ENCODE measurements at places on chromosomes 7 and 10.

- no peak for DNase-seq
These were observed 11.5 kb upstream of the UNCX start for GRCh38 chr7:1220977-1221745.

DNA sequence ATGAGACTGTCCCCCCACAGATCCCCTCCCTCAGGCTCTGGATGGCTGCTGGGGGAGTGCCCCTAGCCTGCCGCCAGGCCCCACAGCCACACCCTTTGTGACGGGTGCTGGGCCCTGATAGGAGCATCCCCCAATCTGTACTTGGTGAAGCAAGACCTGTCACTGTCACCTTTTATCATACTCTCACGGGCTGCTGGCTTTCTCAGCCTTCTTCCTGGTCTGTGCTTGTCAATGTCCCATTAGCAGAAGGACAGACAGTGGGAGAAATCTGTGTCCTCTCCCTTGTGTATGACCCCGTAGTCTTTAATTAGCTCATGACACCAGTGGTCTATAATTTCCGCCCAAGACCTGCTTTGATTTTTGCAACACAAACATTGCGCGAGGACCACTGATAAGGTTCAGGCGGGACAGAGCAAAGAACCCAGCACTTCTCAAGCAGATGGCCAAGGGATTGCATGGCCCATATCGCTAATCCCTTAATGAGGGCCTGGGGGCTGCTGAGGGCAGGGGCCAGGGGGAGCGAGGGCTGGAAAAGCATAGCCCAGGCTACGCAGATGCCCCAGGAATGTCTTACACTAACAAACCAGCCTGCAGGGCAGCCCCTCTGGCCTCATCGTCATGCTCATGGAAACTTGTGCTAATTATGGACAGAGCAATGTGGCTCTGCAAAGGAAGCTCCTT, 127.8 kb downstream of the PTPN20 start:
- no peak for DNase-seq

DNA sequence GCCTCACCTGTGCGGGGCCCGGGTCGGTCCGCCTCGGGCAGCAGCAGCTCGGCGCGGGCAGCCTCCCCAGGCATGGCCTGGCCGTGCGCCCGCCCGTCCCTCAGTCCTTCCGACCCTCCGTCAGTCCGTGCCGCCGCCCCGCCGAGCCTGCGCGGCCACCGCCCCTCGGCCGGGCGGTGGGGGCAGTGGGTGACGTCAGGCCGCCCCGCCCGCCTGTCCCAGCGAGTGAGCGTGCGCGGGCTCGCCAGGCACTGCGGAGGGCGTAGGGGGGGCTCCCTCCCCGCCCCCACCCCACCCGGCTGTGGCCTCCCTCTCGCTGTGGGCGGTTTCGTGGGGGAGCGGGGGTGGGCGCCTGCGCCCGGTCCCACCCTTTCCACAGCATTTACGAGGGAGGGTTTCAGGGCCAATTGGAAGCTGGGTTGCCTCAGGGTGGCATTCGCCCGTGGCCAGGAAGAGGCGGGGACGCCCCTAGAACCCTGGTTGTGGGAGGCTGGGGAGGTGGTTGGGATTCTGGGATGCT, at the start of gene NACAD:
Gene NACAD (minus strand): TSS at position 149 of the 520 bp plus-strand sequence. CDS start 75 bp downstream, at position 74.
- peak; percentile 96 for DNase-seq

- no peak for DNase-seq
These were observed 13.1 kb upstream of the SLC35B4 start for GRCh38 chr7:134329614-134330346.

DNA sequence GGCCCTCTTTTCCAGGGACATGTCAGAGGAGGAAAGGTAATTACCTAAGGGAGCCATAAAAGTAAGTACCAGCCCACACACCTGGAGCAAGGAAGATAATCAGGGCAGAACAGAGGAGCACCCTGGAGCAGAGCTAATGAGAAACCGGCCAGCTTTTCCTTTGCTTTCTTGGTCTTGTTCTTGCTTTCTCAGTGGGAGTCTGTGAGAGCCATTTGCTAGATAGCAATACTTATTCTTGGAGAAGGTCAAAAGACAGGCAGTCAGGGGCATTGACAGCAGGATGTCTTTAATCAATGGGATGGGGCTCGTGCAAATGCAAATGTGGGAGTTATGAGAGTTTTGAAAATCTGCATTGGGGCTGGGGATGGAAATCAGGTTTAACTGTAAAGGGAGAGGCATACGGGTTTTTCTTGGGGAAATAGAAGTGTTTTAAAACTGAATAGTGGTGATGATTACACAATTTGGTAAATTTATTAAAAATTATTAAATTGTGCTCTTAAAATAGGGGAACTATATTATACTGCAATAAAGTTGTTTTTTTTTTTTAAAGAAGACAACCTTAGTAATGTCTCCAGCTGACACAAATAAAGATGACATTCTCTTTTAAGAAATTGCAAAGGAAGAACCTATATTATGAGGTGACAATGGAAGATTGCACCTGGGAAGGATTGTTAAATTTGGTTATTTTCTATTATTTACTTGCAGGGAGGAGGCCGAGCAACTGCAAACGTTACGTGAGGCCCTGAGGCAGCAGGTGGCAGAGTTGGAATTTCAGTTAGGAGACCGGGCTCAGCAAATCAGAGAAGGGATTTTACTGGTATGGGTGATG, 35.6 kb upstream of the PPP1R17 start:
- no peak for DNase-seq

DNA sequence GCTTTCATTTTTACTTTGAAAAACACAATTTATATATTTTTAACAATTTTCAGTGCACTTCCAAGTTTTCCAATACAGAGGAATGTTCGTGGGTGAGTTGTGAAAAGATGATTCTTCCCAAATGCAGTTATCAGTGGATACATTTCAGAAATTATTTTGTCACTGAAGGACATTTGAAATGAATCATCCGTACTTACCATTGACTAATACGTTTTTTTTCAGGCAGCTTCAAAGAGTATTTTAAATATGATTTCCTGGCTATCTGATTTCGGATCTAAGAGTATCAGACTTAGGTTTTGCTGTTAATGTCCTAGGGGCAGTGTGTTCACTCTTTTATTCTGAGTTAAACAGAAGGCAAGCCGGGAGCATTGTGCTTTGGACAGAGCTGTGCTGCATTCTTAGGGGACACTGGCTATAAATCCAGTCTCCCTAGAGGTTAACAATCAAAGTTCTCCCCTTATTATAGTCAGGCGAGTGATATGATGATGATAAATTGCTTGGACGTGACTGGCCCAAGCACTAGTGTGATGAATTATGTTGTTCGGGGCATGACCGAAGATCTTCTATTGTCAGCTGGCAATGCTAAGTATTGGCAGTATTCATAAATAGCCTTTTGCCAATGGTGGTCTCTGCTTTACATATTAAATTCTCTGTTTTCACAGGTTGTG, 4.5 kb downstream of the PTER start:
- no peak for DNase-seq

- no peak for DNase-seq
These were observed 161.3 kb upstream of the NPVF start for GRCh38 chr7:25389489-25390106.

GRCh38 chr7:75715864-75716263, 22.9 kb downstream of the HIP1 start:
- DNase-seq: no peak

GRCh38 chr10:126902157-126902556, 3.1 kb upstream of the DOCK1 start:
- DNase-seq: no peak

GRCh38 chr7:56181010-56181409, 64.8 kb upstream of the NUPR2 start:
- DNase-seq: no peak

DNA sequence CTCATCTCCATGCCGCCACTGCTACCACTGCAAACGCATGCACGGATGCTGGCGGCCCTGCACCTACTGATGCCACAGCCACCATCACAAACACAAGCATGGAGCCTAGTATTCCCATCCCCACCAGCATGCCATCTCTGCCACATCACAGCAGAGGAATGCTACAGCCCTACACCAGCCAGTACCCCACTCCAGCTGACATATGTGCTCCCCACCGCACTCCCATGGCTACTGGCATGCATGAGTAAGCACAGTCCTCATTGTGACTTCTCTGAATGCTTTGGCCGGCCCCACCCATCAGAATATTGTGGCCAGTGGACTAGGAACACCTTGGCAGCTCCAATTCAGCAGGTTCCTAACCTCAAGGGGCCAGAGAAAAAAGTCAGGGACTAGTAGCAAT, 705.5 kb downstream of the POM121L12 start:
- no peak for DNase-seq

GRCh38 chr10:133438711-133439273, 14.4 kb upstream of the SPRN start:
- no peak for DNase-seq

DNA sequence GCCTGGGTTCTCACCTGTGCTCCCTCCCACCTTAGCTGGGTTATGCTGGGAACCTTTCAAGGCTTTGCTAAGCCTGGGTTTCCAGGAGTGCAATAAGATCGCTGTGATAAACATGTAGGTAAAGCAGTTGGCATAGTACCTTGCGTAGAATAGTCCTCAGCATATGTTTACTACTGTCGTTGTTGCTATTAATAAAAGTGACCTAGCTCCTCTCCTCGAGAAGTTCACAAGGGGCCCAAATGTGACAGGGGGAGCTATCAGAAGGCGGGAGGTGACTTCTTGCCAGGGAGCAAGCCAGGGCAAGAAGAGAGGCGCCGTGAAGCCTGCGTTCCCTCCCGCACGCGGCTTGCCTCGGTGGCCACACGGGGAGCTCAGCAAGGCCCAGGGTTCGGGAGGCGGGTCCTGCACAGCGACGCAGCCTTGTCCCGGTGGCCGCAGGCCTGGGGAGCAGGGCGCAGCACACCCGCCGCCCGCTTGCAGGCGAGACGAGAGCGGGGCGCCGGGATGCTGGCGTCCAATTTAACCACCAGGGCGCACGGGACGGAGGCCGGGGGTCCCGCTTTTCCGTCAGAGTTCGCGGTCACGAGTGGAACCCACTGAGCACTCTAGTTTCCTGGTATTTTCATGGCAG, 106.2 kb downstream of the SNX10 start:
- DNase-seq: no peak

GRCh38 chr10:33067917-33068316, 109.9 kb upstream of the ITGB1 start:
- DNase-seq: no peak

DNA sequence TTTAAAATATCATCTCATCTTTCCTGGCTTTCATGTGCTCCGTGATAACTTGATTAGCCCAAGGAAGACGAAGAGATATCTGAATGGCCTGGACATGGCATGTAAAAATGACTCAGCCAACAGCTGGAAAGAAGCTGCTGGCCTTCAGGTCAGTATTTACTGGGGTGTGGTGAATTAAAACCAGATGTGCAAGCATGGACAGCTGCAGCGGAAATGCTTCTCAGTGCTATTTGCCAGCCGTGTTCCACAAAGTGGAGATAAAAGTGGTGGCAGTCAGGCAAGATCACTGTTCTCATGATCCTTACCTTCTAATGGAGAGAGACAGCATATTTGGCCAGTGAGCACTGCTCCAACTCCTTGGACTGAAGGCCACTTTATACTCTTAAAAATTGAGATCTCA, 203.1 kb upstream of the VSTM2A start:
- no peak for DNase-seq

DNA sequence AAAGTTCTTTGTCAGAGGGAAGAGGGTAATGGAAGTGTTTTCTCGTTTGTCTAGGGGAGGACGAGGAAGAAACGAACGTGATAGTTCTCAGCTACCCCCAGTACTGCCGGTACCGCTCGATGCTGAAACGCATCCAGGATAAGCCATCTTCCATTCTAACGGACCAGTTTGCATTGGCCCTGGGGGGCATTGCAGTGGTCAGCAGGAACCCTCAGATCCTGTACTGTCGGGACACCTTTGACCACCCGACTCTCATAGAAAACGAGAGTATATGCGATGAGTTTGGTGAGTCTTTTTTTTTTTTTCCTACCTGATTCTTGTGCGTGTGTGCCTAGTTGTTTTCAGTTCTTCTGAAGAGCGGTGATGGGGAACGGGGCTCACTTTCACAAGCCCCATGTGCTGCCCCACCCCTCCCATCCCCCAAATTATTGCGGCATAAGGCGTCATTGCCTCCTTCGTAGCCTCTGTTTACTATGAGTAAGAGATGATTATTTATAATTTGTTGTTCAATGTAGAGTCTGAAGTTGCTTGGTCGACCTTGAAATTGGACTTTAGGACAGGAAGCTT, 98.6 kb downstream of the ARID5B start:
- no peak for DNase-seq

DNA sequence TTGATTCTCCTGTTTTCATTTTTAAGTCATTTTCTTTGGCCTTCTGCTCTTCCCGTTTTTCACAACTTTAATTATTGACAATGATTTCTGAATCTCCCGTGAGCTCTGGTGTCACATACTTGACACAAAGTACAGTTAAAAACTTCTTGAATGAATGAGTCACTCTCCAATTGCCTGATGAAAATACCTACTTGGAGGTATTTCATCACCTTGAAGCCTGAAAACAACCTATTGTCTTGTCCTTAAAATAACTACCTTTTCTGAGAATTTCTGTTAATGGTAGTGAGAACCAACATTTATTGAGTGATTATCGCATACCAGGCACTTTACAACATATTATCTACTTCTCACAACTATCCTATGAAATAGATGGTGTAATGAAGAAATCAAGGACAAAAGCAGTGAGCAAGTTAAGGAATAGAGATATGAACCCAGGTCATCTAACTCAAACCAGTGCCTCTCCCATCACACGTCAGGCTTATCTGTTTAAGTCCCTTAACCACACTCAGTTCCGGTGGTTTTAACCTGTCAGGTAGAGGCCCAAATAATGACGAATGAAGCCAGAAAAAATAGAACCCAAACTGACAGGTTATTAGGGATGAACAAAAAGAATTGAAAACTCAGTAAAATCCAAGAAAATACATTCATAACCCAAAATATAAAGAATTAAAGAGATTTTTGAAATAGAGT, 11.6 kb downstream of the BET1 start:
- DNase-seq: no peak

DNA sequence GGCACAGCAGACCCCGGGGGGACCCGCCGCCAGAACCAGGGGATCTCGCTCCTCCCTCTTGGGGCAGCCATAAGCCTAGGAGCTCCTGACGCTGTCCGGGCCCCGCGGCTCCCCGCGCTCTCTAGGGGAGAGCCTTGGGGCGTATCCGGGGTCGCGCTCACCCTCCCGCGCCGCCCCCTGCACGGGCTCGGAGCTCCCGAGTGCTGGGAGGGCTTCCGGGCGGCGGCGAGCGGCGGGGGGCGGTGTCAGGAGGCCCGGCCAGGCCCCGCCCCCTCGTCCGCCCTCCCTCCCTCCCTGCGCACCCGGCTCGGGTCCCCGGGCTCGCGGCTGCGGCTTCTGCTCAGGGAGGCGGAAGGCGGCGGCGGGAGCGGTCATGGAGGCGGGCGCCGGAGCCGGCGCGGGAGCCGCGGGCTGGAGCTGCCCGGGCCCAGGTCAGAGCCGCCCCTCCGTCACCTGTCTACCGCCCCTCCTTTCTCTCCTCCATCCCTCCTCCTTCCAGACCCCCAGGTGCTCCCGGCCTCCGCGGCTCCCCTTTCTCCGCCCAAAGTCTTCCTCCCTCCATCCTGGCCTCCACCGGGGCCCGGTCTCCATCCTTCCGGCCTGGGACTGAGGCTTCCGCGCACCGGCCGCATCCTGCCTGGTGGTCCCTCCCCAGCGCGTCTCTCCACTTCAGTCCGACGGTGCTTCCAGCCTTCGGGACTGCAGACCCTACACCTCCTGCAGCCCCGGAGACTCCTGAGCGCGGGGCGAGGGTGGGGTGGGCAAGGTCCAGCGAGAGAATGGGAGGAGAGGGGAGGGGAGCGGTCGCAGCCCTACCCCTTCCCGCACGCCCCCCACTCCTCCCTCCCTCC, at the start of gene CCDC136:
Gene CCDC136 (plus strand): TSS at position 848 of the 851 bp plus-strand sequence. CDS start 444 bp downstream, outside the sequence.
- DNase-seq: peak; percentile 65

GRCh38 chr7:2202901-2203765, 29.6 kb downstream of the MAD1L1 start:
- no peak for DNase-seq

GRCh38 chr7:118243695-118244094, 19.2 kb downstream of the ANKRD7 start:
- no peak for DNase-seq
